NT2/D1 (cell line): ENCODE measurements at places on chromosomes 6 and 20.

GRCh38 chr6:125784365-125784764 is 6.4 kb upstream of the NCOA7 start:
- DNase-seq, result no peak

DNA sequence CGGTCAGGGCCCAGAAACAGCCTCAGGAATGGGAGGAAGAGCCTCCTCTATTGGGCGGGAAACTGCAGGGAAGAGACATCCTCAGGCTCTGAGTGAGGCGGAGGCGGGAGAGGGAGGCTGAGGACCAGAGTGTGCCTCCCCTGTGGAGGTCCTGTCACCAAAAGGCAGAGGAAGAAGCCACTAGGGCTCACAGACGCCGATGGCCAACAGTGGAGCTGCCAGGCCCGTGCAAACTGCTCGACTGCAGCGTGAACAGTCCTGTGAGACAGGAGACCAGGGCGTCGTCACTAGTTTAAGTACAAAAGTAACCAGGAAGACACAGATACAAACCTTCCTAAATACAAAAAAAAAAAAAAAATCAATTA is 82.7 kb downstream of the TAF4 start:
- DNase-seq, result no peak

DNA sequence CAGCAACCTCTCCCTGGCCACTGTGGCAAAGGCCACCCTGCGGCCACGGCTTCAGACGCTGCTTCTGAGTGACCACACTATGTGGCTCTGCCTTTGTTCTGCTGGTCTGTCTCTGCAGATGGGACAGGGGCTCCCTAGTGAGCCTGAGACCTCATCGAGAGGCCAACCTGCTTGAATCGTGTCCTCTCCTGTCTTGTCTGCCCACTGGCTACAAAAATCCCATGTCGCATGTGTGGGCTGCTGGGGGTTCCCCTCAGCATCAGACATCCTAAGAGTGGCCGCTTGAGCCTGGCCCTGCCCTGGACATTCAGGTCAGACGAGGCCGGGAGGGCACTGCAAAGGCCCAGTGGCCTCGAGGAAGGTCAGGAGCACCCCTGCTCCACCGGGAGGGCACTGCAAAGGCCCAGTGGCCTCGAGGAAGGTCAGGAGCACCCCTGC is 222.9 kb downstream of the DLL1 start:
- no peak for DNase-seq

DNA sequence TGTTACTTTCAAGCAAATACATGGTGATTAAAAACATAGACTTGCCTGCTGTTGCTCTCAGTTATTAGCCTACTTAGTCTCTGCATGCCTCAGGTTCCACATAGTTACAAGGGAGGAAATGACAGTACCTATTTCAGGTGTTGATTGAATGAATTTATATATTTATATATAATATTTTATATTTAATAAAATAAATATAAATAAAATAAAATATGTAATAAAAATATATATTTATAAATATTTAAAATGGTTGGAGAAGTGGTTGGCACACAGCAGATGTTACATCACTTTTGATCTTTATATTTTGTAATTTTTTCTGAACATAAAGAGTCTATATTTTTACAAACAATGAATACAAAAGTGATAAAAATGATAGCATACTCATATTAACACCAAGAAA is 716.0 kb upstream of the EYS start:
- DNase-seq, result no peak

- no peak for DNase-seq
Measured at GRCh38 chr6:143368426-143368825, 82.1 kb downstream of the ADAT2 start.

- DNase-seq, result no peak
Measured at GRCh38 chr6:3468585-3468984, 11.7 kb upstream of the SLC22A23 start.

DNA sequence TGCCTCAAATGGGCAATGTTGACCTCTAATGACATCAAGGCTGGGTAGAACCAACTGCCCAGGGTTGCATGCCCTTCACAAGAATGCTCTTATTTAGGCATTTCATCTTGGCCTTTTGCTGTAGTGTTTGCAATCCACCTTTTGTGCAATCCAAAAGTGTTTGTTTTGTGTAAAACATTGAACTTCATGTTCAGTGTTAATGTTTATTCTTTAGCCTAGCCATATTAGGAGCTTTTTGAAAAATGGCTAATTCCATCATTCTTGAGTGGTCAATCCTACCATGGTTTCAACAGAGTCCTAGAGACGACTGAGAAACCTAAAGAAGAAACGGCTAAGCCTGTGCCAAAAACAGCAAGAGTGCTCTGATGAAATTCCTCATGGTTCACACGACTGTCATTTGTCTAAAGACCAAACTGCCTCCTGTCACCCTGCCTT is 279.6 kb upstream of the PRDM1 start:
- DNase-seq, result no peak

DNA sequence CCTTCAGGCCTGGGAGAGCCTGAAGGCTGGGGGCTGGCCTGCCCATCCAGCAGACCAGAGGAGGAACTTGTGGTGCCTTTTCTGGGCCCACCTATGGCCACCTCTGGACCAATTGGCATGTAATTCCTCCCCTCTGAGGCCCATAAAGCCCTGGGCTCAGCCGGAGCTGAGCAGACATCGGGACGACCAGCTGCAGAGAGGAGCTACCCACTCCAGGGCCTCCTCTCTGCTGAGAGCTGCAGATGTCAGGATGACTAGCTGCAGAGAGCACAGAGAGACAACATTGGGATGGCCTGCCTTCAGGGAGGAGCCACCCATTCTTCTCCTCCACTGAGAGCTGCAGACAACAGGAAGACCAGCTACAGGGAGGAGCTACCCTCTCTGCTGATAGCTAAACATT is 370.1 kb downstream of the CD83 start:
- no peak for DNase-seq

GRCh38 chr6:47130086-47130485 is 88.0 kb upstream of the ADGRF1 start:
- DNase-seq, result no peak

GRCh38 chr20:48962976-48963771 is 41.7 kb downstream of the ARFGEF2 start:
- DNase-seq, result no peak

- no peak for DNase-seq
Measured at GRCh38 chr20:19850198-19850533, 92.1 kb downstream of the RIN2 start.

DNA sequence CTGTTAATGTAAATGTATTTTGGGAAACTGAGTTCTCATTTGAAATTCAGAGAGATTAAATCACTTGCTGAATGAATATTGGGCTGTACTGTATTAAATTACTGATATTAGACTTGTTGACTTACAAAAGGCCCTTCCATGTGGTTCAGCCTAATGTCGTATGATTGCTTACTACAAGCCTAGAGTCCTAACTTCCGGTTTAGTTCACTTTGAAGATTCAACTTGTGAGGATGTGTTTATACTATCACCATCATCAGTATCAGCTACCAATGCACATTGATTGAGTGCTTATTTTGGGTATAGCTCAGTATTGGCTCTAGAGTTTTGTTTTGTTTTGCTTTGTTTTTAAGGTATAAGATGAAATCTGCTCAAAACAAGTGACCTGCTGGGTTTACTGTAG is 48.3 kb downstream of the FAM217A start:
- DNase-seq, result no peak

- DNase-seq, result no peak
Measured at GRCh38 chr6:111427341-111428116, 55.5 kb downstream of the REV3L start.

DNA sequence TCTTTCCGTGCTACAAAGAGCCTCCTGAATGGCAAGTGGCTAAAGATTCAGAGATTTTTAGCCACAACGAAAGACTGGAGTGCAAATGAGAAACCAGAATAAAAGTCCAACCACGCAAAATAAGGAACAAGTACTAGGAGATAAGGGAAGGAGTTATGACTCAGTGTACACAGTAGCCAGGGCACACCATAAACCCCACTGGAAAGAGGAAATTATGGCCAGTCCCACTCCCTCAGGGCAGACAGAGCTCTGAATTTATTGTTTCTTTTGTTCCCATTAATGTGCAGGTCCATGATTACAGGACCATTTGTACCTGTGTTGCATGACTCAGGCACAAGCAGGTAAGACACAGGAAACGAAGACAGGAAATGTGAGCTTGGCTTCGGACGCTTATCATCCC is 150.3 kb upstream of the PREP start:
- DNase-seq, result no peak

DNA sequence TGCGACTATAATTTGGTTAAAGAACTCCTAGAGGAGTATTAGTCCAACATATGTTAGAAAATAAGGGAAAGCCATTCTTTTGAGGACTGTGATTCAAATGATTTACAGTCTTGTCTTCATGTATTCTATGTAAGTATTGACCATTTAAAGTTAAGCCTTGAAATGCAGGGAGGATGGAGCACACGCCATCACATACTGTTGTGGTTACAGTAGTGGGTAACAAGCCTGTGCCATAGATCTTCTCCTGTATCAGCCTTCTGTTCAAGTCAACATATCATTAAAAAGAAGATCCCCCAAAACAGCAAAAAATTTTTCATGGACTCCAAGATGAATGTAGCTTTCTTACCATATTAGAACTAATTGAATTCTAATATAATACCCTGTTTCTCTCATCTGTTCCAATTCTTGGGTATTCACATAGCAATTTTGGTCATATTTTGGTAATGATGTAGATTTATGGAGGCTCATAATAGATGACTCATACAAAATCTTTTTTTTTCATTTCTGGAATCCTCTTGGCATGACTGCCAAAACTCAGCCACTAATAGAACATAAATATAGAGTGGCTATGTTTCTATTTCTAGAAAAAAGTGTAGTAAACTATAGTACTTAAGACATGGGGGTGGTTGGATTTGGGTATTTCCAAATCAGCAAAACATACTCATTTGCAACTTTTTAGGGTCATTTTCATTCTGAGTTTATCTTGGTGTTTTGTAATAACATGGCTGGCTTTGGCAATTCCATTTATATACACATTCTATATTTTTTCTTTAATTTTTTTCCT is 413.5 kb downstream of the BCKDHB start:
- no peak for DNase-seq

GRCh38 chr6:112202639-112203341 is 51.6 kb downstream of the LAMA4 start:
- no peak for DNase-seq

- no peak for DNase-seq
Measured at GRCh38 chr6:31464252-31465184, 33.4 kb upstream of the MICB start.

- no peak for DNase-seq
Measured at GRCh38 chr6:133340557-133340956, 99.4 kb downstream of the EYA4 start.

DNA sequence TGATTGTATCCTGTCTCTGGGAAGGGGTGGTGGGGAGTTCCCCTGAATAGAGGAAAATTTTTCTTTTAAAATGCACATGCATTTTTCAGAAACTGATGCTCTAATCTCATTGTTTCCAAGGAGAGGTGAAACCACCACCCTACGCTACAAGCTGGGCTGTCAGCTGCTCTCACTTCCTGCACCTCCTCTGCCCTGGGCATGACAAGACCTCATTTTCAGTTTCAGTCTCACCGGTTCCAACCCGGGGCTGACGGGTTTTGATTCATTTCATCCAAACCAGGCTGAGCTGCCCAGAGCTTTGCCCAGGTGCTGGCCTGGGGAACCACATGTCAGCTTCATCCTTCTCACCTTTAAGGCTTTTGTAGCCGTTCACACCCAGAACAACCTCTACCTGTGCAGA is 99.7 kb downstream of the EYA2 start:
- no peak for DNase-seq

GRCh38 chr6:52976149-52976548 is 18.9 kb downstream of the GSTA4 start:
- DNase-seq, result no peak
